GM23248 (cell line): ENCODE measurements at places on chromosomes 6 and 20. TPM values are rescaled to one million over a fixed set of nuclear protein-coding genes. Genes with fewer than 3 reads are reported as not detected.

Gene RAMACL
- total RNA-seq, result 0.13 and 2.1 TPM in 2 replicates

Gene LGSN
- total RNA-seq, result not detected in 2 replicates

Gene ZNF341
- total RNA-seq, result 2.3 and 2.5 TPM in 2 replicates

Gene CST4
- not detected in 2 replicates for total RNA-seq

DNA sequence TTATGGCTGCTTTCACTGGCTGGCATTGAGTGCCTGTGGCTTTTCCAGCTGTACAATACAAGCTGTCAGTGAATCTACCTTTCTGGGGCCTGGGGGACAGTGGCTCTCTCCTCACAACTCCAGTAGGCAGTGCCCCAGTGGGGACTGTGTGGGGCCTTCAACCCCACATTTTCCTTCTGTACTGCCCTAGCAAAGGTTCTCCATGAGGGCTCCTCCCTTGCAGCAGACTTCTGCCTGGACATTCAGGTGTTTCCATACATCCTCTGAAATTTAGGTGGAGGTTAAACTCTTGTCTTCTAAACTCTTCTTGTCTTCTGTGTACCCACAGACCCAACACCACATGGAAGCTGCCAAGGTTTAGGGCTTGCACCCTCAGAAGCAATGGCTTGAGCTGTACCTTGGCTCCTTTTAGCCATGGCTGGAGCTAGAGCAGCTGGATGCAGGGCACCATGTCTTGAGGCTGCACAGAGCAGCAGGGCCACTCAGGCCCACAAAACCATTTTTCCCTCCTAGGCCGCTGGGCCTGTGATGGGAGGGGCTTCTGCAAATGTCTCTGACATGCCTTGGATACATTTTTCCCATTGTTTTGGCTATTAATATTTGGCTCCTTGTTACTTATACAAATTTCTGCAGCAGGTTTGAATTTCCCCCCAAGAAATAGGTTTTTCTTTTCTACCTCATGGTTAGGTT lies 9.6 kb downstream of the PEX7 start:
- H3K27ac ChIP-seq, result no peak overlapping the region
- H3K4me3 ChIP-seq, result no peak overlapping the region
- no peaks in the 10 kb centered on the region for H3K4me1 ChIP-seq
- DNase-seq, result no peak
- no peaks in the 10 kb centered on the region for H3K27me3 ChIP-seq
- H3K36me3 ChIP-seq, result peaks cover 20% of the 10 kb centered on the region

DNA sequence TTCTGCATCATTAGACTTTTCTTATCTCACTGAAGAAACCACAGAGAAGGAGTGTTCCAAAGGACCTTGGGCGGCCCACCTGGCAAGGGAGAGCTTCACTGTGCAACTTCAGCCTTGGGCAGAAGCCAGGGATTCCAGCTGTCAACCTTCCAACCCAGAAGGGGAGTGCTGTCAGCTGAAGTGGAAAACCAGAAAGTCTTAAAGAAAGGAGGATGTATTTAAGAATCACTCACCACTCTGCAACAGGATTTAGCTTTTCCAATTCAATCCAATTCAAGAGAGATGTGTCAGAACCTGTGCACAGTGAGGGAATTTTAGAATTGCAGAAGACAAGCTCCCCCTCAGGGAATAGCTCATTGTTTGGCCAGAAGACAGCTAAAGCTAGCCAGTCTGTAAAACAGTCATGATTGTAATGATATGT lies 553.7 kb downstream of the CD83 start:
- peaks cover 45% of the 10 kb centered on the region for H3K4me1 ChIP-seq
- H3K36me3 ChIP-seq, result no peaks in the 10 kb centered on the region
- no peaks in the 10 kb centered on the region for H3K27me3 ChIP-seq
- H3K4me3 ChIP-seq, result no peak overlapping the region
- DNase-seq, result peak; percentile 91

DNA sequence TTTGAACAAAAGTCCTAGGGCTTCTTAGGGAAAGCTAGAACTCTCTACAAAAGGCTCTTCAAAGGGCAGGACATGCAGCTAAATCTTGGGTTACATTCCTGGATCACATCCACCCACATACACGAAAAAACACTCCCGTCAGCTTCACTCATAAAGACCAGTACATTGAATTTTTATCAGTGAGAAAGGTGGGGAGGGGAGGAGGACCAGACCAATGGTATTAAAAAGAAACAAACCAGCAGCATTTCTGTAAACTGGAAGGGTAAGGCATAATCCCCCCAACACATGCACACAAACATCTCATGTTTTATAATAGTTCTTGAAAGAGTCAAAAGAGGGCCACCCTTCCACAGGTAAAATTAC lies 31.6 kb downstream of the MYLK4 start:
- H3K27me3 ChIP-seq, result no peaks in the 10 kb centered on the region
- H3K36me3 ChIP-seq, result no peaks in the 10 kb centered on the region
- no peak overlapping the region for H3K27ac ChIP-seq
- DNase-seq, result no peak
- H3K4me1 ChIP-seq, result peaks cover 5% of the 10 kb centered on the region
- H3K4me3 ChIP-seq, result no peak overlapping the region

DNA sequence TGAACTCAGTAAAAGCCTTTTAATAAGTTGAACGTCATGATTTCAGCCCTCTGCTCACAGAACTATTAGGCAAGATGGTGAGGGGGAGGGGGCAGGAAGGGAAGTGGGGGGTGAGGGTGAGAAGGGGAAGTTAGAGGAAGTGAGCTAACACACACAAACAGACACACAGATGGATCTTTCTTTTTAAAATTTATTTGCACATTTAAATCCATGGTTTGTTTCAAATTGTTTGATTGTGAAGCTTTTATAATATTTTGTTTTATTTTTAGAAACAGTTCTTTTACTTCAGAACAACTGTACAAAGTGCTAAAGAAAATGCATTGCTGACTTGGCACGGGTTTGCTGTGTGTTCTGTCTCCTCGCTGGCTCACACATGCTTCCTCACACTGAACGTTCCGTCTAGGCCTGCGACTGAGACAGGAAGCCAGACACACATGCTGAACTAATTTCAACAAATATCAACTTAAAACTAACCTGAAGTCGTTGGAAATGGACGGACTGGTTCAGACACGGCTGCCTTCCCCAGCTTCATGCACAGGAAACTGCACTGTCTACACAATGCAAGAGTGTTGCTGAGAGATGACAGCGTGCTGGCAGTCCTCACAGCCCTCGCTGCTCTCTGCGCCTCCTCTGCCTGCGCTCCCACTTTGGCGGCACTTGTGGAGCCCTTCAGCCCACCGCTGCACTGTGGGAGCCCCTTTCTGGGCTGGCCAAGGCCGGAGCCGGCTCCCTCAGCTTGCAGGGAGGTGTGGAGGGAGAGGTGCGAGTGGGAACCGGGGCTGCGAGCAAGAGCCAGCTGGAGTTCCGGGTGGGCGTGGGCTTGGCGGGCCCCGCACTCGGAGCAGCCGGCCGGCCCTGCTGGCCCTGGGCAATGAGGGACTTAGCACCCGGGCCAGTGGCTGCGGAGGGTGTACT lies 8.1 kb upstream of the ZBP1 start:
- H3K4me1 ChIP-seq, result peaks cover 12% of the 10 kb centered on the region
- H3K27me3 ChIP-seq, result no peaks in the 10 kb centered on the region
- H3K4me3 ChIP-seq, result 0 out of 2 replicates have a peak overlapping the region, but pooled peaks have one; percentile 11
- H3K27ac ChIP-seq, result peak overlapping the region; percentile 44
- DNase-seq, result peak; percentile 69

GRCh38 chr6:159691133-159691962 lies 1.7 kb downstream of the SOD2 start:
- peaks cover 23% of the 10 kb centered on the region for H3K4me1 ChIP-seq
- DNase-seq, result peak; percentile 86
- H3K27ac ChIP-seq, result peak overlapping the region; percentile 81
- H3K36me3 ChIP-seq, result no peaks in the 10 kb centered on the region; the same call in 1 of the 2 replicates
- H3K4me3 ChIP-seq, result peak overlapping the region; percentile 88

GRCh38 chr20:61664556-61665320 lies 400.9 kb downstream of the TAF4 start:
- no peaks in the 10 kb centered on the region for H3K4me1 ChIP-seq
- no peak overlapping the region for H3K4me3 ChIP-seq
- DNase-seq, result peak; percentile 28
- H3K27me3 ChIP-seq, result no peaks in the 10 kb centered on the region
- no peaks in the 10 kb centered on the region for H3K36me3 ChIP-seq
